ENCODE measurements at places on chromosomes 12 and 14. TPM values are rescaled to one million over a fixed set of nuclear protein-coding genes. Genes with fewer than 3 reads are reported as not detected.

DNA sequence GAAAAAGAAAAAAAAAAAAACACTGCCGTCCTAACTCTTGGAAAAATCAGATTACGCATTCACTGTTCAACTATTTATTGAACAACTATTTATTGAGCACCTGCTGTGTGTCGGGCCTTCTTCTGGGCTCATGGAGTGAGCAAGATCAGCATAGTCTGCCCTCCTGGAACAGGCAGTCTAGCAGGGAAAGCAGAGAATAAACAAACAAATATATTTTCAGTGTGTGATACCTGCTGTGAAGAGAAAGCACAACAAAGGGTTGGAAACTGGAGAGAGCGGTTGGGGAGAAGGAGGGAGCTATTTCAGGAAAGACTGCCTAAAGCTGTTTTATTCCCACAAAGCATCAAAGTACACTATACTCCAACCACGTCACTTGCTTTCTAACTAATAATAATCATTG is 10.8 kb downstream of the PROX2 start:
- no peak for DNase-seq
- H3K27ac ChIP-seq: no peak overlapping the region
- no peaks in the 10 kb centered on the region for H3K36me3 ChIP-seq
- H3K4me1 ChIP-seq: peaks cover 35% of the 10 kb centered on the region

GRCh38 chr12:53452159-53453077 is 516 bp downstream of the PCBP2 start:
- H3K27me3 ChIP-seq: no peaks in the 10 kb centered on the region
- H3K4me3 ChIP-seq: peak overlapping the region; percentile 97
- peak; percentile 68 for DNase-seq
- H3K36me3 ChIP-seq: peaks cover 52% of the 10 kb centered on the region

DNA sequence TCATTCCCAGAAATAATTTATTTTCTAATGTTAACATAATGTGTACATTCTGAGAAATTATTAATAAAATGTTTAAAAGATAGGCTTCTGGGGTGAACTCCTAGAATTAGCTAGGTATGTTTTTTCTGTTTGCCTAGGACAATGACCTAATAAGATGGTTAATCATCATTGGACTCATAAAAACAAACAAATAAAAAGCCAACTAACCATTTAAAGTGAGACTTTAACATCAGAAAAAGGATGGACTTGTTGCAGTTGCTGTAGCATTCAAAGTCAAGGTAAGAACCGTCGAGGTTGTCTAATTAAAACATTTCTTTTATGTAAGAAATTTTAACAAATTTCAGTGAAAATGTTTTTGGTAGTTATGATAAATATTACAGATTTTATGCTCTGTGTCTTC is at the start of gene SLCO1B3:
SLCO1B3 (plus strand) TSS at position 219 of the 400 bp plus-strand sequence. CDS start 5,034 bp downstream, outside the sequence.
- H3K4me1 ChIP-seq: no peaks in the 10 kb centered on the region
- H3K36me3 ChIP-seq: no peaks in the 10 kb centered on the region
- H3K27ac ChIP-seq: no peak within 1 kb of the TSS
- H3K27me3 ChIP-seq: no peaks in the 10 kb centered on the region
- no peak for DNase-seq
- H3K4me3 ChIP-seq: no peak within 1 kb of the TSS

DNA sequence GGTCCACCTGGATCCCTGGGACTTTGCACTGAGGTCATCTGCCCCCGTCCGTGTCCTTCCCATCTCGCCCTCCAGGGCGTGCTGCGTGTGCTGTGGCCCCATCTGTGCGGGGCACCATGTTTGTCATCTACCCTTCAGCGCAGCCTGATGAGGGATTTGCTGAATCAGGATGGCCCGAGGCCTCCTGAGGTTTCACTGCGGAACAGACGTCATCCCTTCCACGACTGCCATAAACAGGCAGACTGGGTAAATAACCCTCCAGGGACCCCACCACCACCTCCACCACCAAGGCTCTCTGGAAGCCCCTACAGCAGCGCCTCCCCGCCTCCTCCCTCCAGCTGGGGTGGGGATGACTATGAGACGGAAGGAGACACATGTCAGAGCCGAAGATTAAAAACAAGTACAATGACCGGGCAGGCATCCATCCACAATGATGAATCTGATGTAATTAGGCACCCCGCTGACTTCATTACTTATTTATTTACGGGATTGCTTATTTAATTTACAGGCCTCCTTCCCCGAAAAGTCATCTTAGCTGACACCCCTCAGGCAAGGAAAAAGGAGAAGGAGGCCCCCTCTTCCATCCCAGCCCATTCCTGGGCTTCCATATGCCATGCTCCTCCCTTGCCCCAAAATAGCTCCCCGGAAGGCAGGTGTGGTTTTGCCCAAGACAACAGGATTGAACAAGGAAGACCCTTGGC is 39.4 kb downstream of the NCOR2 start:
- H3K36me3 ChIP-seq: peaks cover 2% of the 10 kb centered on the region
- no peak overlapping the region for H3K27ac ChIP-seq
- no peak for DNase-seq
- H3K4me1 ChIP-seq: peaks cover 23% of the 10 kb centered on the region
- no peak overlapping the region for H3K4me3 ChIP-seq
- H3K27me3 ChIP-seq: no peaks in the 10 kb centered on the region

DNA sequence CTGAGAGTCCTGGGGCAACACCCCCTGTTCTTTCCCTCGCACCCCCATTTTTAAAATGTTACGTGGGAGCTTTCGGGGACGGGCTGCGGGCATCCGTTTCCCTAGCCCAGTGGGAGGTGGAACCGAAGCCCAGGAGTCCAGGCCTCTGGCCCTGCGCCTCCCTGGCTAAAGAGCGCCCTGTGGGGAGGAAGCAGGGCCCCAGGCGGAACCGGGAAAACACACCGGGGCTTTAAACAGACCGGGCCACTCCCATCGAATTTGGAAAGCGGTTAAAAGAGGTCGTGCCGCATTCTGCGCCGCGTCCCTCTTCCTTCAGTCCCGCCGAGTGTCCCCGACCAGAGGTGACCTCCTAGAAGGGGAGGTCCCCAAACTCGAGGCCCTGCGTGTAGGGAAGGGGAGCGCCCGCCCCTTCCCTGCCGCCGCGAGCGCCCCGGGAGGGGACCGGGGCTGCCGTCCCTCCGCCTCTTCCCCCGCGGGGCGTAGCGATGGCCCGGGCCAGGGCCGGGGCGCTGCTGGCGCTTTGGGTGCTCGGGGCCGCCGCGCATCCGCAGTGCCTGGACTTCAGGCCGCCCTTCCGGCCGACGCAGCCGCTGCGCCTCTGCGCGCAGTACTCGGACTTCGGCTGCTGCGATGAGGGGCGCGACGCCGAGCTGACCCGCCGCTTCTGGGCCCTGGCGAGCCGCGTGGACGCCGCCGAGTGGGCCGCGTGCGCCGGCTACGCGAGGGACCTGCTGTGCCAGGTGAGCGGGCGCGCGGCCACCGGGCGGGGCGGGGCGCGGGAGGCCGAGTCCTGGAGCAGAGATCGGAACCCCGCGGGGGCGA is at the start of gene HHIPL1:
HHIPL1 (plus strand) TSS at position 407 of the 822 bp plus-strand sequence; CDS start at position 486, 79 bp downstream.
- no peaks in the 10 kb centered on the region for H3K36me3 ChIP-seq
- H3K27me3 ChIP-seq: peaks cover 18% of the 10 kb centered on the region

The TIGAR gene
- 14.4 TPM for total RNA-seq

Data from activated T-helper 1 cell treated with anti-CD3 and anti-CD28 coated beads, Interleukin-12 subunit alpha, Interleukin-12 subunit beta, Interleukin-2, Interleukin-4 antibody, amounts not matched to agents 30 ng/mL and 10 ng/mL and 1 ng/mL, durations not matched to agents 14 hours and 24 hours and 36 hours (primary cell).